ENCODE measurements at places on chromosomes 2 and 18.
A peak's percentile ranks its signal among the peaks of the same experiment; 100 is the strongest.

- no peak for DNase-seq
Measured at GRCh38 chr18:45252474-45252873, 362.8 kb upstream of the SLC14A2 start.

- no peak for DNase-seq
Measured at GRCh38 chr2:119688616-119689015, 9.6 kb downstream of the TMEM177 start.

GRCh38 chr2:97713296-97714083, at the start of gene ZAP70:
ZAP70 (plus strand) TSS chr2:97713576; CDS start chr2:97724037, 10,461 bp downstream.
- no peak for DNase-seq

GRCh38 chr2:96801786-96802595, 14.1 kb upstream of the CNNM3 start:
- DNase-seq = no peak

DNA sequence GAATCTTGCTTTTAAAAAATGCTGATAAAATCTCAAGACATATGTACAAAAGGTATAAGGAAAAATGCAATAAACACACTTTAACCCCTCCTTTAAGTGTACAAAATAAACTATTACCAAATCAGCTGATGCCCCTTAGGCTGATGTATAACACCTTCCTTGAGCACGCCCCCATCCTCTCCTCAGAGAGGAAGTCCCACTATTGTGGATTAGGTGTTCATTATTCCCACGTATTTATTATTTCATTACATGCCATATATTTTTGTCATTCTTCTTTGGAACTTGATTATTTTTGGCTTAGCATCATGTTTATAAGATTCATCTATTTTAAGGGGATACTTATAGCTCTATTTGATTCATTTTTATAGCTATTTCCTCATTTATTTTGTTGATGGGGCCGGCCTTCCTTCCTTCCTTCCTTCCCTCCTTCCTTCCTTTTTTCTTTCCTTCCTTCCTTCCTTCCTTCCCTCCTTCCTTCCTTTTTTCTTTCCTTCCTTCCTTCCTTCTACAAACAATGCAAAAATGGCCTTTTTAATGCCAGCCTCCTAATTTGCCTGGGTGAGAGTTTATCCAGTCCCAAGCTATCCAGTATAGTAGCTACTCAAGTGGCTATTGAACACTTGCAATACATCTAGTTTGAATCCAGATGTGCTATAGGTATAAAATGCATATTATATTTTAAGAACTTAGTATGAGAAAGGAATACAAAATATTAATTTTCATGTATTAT, 4.0 kb downstream of the SERPINB13 start:
- no peak for DNase-seq

GRCh38 chr2:121005453-121005852, 269.8 kb downstream of the GLI2 start:
- DNase-seq = no peak

DNA sequence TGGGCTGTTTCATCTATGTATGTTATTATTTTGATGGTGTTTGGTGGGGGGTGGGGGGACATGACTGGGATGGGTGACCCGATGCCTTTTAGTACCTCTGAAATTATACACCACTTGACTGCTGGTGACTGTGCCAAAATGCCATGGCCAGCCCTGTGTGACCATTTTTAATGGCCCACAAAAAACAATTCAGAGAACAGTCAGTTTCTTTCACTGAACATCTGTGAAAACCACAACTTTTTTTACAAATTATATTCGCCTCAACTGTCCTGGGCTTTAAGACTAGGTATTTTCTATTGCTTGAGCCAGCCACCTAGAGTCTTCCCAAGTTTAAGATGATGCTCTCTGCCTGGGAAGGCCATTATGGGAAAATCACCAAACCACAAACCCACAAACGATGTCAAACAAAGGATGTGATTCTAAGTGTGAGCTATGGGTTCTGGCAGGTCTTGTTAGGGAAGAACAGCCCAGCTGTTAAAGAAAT, 33.9 kb downstream of the FN1 start:
- no peak for DNase-seq

DNA sequence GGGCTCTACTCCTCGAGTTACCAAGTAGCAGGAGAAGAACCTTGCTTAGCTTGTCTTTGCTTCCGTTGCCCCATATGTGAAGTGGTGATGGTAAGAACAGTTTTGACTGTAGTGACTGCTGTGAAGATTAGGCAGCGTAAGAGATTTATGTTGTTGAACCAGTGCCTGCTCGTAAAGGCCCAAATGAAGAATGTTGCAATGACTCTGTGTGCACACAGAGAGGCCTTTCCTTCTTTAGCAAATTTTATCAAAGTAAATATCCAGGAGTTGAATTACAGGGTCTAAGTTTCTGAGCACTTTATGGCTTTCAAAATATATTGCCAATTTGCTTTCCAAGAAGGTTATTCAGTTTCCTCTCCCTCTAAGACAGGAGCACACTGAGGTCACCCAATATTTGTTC, 14.5 kb downstream of the NTSR2 start:
- no peak for DNase-seq

DNA sequence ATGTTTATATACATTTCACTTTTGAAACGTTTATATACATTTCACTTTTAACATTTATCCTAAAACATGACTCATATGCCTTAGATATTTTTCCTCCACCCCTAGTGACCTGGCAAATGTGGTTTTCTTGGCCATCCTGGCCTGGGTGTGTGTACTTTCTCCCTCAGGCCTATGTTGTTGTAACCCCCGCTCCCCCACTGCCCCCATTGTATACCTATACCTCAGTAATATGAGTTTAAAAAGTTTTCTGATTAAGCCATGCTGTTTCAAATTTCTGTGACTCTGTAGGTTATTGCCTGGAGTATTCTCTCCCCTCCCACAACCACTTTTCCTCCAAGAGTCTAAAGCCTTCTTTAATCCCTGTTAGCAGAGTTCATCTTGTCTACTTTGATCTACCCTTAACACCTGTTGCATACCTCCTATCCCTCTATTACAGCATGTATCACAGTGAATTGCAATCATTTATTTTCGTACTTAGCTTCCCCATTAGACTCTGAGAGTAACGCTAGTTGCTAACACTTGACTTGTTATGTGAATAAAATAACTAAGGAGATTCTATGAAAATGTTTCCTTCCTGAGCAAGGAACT, 67.9 kb downstream of the LCLAT1 start:
- no peak for DNase-seq

GRCh38 chr2:7146151-7146550, 228.9 kb downstream of the RNF144A start:
- no peak for DNase-seq

DNA sequence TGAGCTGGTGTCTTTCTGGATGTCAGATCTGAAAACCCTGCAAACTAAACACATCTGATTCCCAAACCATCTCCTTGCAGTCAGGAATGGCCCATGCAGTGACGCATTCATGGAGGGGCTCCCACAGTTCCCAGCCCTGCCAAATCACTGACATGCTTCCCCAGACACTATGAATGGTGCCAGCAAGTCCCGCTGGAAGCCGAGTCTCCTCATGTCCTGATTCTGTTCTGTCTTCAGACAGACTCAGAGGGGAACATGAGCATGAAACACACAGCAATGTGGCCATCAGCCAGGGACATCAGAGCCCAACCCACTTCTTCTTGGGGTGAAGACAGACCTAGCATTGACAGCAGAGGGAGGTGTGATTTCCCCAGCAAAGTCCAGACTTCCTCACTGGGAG, 83.7 kb downstream of the TTC32 start:
- no peak for DNase-seq

DNA sequence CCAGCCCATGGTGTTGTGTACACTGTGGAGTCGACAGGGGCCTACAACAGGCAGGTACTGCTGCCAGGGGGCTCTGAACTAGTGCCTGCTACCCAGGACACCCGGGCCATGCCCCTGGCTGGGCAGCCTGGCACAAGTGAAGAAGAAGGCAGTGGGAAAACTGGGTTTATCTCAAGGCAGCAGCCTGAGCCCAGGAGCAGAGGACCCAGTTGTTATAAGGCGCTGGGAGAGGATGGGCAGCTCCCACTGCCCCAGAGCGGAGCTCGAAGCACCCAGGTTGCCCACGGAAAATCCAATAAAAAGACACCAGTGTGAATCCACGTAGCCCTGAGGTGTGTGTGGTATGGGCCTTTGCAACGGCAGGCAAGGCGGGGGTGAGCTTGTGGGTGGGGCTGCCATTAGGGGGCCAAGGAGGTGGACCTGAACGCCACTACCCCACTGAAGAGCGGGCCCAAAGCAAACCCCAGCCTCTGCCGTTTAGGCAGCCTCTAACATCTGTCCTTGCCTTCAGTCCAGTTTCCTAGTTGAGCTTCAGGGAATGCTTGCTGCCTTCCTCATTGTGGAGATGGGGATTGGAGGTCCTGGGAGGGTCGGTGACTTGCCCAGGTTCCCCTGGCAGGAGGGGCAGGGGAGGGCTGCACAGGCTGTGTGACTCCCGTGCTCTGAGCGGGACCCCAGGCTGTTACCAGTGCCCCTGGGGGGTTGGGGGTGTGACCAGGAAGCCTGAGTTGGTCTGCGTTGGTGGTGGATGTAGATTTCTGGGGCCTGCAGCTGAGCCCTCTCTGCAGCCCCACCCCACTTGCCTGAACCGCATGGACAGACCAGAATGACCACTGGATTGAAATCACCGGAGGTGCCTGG, 16.0 kb downstream of the ARID5A start:
- no peak for DNase-seq

DNA sequence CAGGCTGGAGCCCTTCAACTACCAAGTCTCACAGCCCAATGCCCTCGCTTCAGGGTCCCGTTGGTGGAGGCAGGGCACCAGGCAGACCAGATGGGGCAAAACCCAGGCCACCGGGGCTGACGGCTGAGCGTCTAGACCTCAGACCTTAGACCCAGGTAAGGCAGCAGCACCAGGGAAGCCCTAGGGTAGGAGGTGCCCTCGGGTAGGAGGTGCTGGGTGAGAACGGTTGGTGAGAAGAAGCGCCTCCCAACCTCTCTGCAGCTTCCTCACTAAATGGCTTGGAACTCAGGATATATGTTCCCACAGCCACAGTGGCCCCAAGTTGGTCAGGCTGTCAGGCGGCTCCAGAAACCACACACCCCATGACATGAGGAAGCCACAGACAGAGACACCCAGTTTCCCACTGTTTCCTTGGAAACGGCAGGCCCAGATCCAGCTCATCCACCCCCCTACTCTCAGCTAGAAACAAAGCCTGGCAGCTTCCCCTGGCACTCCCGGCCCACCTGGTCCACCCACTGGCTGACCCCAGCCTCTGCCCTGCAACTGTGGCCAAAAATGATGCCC, 13.1 kb upstream of the MLPH start:
- DNase-seq = no peak

GRCh38 chr2:219486380-219486959, 12.2 kb upstream of the GMPPA start:
- no peak for DNase-seq

DNA sequence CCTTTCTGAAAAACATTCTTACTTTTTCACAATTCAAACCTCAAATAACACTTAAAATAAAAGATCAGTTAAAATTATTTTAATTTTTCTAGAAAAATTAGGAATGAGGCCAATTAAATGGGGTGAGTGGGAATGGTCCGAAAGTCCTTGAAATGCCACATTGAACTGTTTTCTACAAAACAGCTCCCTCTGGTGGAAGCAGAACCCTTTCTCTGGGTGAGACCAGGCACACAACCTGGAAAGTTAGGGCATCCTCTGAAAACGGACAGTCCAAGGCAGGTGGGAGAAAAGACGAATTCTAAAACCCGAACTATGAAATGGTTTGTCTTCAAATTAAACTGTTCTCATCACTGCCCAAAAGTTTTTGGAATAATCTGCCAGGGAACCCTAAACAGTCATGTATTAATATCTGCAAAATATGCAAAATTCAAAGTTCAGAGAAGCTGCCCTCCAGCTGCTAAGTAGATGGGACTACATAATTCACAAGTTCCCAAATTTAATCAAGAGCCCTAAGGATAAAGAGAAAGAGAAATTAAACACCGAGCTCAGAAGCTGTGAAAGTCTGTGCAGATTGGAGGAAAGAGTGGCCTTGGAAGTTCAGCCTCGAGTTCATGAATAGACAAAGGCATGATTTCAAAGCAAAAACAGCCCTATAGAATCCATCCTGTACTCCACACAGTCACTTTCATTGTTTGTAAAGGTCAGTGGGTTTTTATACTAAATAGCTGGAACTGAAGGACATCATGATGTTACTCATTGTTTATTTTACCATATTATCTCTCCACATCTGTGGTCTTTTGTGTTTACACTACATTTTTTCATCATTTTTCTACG, 108.3 kb downstream of the PIEZO2 start:
- peak; percentile 65 for DNase-seq

DNA sequence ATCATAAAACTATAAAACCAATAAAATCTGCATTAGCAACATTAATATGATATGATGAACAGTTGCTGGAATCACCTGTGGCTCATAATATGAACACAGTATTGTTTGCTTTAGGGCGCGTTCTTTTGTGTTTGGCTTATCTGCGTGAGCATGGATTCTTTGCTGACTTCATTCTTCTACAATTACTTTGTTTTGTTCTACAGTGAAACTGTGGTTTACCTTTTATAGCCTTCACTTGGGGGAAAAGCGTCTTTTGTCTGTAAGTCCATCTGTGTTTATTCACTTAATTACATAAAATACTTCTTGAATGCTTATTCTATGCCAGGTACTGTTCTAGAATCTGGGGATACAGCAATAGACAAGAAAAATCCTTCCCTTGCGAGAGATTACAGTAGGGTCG, 74.0 kb upstream of the SEC11C start:
- DNase-seq = no peak

DNA sequence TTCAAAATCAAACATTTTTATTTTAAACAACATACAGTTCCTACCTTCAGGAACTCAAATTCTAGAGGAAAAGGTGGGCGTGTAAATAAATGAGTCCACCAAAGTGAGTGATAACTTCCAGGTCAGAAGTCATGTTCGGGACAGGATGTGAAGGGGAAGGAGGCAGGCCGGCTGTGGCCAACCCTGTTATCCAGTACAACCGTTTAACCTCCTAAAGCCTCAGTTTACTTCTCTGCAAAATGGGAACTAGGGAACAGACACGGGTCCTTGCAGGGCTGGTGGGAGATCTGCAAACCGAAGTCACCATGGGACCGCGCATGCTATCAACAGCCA, 373 bp downstream of the EIPR1 start:
- DNase-seq = peak; percentile 76

GRCh38 chr2:231191896-231192872, 6.2 kb upstream of the ARMC9 start:
- peak; percentile 82 for DNase-seq

- peak; percentile 38 for DNase-seq
Measured at GRCh38 chr18:8800445-8800844, 95.1 kb downstream of the MTCL1 start.

DNA sequence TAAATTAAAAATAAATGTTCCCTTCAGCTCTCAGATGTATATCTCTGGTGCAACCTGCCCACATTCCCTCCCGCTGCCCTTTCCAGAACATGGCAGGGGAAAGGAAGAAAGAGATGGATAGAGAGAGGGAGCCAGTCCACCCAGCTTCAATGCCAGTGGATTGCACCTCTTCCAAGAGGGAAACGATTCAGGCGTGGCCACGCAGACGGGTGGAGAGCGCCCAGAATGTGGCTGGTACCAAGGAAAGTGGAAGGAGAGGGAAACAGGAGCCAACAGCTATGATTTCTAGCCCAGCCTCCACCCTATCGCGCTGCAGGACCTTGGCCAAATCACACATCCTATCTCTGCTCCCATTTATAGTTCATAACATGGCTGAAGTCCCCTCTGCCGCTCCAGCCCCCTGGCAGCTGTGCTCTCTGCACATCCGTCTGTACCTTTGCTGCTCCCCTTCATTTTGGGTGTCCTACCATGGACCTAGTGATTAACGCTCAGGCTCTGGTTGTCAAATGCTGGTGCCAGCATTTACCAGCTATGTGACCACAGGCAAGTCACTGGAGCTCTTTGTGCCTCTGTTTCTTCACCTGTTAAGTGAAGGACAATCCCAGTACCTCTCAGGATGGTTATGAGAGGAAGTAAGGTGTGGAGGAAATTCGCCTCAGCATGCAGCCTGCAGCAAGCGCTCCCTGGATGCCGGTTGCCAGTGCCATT, 66.5 kb downstream of the SFXN5 start:
- no peak for DNase-seq
